ENCODE measurements at places on chromosomes 4 and X.

- no peak for DNase-seq
Measured at GRCh38 chrX:46572340-46572936, 1.1 kb upstream of the CHST7 start.

GRCh38 chrX:75158054-75158453 is 2.0 kb upstream of the ABCB7 start:
- no peak for DNase-seq

DNA sequence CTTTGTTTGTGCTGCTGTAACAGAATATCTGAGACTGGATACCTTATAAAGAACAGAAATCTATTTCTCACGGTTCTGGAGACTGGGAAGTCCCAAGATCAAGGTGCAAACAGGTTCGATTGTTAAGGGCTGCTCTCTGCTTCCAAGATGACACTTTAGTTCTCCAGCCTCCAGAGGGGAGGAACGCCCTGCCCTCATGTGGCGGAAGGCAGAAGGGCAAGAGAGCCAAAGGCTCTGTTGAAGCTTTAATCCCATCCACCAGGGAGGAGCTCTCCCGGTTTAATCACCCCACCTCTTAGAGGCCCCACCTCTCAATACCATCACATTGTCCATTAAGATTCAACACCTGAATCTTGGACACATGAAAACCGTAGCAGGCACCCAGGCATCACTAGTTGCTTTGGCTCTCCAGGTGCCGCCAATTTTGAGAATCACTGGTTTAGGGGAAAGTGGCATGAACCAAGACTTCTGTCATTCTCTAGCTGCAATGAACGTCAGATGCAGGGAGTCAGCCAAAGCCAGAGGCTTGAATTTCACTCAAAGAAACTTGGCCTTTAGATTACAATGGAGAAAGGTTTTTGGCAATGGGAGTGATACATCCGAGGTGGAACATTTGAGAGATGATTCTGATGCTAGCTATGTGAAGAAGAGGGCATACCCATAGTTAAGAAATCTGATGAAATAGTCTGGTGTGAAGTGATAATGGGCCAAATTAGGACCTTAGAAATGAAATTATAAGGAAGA is 15.7 kb downstream of the FHL1 start:
- DNase-seq: peak; percentile 28

DNA sequence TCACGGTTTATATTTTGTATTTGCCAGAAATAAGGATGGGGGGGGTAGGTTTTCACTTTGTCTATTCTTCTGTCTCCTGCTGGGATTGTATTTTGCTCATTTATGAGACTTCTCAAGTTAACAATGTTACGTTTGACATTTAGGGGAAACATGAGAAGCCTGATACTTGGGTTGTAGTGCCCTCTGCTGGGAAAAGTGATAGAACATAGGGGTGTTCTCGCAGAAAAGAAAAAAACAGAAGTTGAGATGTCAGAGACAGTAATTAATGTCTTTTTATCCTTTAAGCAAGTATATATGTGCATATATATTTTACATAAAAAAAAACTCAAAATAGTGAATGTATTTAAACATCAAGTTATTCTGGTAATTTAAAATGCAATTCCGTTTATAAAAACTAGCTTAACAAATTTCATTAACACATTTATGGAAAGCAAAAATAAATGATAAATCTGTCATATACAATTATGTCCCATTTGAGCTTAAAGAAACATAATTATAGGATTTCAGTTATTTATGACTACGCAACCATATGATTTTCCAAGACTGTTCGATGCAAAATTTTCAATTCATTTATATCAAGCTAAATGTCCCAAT is 46.0 kb upstream of the TMPRSS11F start:
- DNase-seq: peak; percentile 35

- no peak for DNase-seq
Measured at GRCh38 chrX:46554942-46555341, 9.7 kb upstream of the ZNF674 start.

DNA sequence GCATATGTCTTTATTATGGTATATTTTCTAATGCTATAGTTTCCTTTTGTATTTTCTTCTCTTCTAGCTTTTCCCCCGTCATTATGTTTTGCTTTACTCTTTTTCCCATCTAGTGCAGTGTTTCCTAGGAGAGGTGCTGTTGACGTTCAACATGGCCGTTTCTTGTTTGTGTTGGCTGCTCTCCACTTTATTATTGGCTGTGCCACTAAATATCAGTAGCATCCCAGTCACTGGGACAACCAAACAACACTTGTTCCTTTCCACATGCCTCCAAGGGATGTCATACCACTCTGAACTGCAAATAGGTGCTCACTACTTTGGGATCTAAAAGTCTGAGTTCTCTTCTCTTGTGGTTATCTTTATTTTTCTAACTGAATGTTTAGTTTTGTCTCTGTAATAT is 26.5 kb downstream of the GBA3 start:
- no peak for DNase-seq

- no peak for DNase-seq
Measured at GRCh38 chr4:92182006-92182735, 121.6 kb upstream of the GRID2 start.

DNA sequence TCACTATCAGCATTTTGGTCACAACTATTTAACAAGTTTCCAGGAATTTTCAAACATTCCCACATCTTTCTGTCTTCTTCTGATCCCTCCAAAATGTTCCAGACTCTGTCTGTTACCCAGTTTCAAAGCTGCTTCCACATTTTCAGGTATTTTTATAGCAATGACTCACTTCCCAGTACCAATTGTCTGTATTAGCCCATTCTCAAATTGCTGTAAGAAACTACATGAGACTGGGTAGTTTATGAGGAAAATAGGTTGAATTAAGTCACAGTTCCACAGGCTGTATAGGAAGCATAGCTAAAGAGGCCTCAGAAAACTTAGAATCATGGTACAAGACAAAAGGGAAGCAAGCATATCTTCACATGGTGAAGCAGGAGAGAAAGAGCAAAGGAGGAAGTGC is 475.0 kb upstream of the PCDH7 start:
- DNase-seq: no peak

GRCh38 chrX:15856636-15857035 is 2.0 kb upstream of the AP1S2 start:
- DNase-seq: no peak
